ENCODE measurements at places on chromosomes 3 and 15.

- DNase-seq = no peak
These were observed 43.6 kb downstream of the DMXL2 start for GRCh38 chr15:51579012-51579411.

DNA sequence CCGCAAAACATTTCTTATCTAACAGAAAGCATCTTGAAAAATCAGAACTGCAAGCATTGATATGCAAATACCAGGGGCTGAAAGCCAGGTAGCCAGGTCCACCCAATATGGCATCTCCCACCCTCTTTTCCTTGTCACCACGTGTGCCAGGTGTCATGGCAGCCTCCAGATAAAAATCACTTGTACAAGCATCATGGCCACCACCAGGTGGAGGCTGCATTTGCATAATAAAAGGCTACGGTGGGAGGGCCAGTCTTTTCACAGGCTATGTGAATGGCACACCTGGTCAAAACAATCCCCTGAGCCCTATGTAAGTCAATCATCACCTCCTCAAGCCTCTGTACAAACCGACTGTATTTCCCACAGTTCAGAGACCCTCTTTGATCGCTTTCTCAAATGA lies 1233.1 kb upstream of the ALCAM start:
- no peak for DNase-seq

DNA sequence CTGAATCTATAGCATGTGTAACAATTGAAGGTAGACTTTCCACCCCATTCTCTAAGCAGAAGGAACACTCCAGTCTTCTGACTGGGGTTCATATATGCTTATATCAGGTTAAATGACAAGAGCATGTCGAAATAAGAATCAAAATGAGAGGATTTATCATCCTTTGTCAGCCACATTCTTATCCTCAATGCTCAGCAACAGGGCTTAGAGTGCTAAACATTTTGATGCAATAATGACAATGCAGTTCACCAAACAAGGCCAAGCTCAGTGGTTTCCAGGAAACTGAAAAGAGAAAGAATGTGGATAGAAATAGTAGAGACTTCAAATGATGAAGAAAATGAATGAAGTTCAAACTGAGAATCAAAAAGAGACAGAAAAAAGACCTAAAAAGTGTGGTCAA lies 78.0 kb downstream of the FSIP1 start:
- DNase-seq = no peak

DNA sequence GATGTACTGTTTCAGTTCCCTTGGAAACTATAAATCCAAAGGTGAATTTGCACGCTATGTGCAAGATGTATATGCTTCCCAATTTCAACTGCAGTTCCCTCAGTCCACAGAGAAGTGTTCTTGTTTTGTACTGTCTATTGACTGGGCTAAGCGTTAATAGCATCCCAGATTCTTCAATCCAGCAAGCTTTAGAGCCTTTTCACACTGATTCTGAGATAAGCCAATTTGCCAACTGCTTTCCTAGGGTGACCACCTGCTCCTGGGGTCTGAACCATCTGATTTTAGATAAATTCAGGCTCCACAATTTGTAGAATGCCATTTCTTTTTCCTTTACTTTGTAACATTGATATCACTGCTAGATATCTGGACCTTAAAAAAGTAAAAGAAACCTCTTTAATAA lies 340.1 kb downstream of the PTPRG start:
- DNase-seq = no peak

DNA sequence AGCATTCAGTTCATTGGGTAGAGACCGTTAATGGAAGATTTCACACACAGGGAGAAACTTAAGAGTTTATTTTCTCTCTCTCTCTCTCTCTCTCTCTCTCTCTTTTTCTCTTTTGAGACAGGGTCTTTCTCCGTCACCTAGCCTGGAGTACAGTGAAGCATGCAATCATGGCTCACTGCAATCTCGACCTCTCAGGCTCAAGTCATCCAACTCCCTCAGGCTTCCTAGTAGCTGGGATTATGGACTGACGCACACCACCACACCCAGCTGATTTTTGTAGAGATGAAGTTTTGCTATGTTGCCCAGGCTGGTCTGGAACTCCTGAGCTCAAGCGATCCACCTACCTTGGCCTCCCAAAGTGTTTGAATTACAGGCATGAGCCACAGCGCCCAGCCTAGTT lies 1.6 kb downstream of the WDR72 start:
- no peak for DNase-seq

DNA sequence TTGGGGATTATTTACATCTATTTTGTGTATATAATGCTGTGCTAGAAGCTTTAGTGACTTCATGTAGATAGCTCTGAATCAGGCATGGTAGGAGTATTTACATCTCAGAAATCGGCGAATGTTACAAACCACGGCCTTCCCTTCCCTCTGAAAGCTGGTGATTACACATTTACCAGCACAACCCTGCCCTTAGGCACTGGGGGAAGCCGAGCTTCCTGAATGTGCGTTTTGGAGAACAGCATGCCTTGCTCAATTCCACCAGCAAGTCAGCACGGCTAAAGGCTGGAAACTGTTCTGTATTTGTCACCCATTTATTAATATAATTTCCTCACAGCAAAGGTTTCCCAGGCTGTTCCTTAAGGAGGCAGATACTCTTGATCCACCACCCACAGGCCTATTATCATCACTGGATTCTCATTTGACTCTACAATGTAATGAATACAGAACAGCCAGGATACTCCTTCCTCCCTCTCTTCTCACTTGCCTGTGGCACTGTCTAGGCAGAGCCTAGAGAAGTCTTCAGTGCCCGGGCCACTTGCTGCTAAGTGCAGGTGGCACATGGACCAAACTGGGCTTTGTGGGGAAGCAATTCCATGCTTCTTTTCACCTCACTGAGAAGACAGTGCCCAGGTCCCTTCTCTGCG lies 55.2 kb upstream of the CACNA2D3 start:
- DNase-seq = no peak

DNA sequence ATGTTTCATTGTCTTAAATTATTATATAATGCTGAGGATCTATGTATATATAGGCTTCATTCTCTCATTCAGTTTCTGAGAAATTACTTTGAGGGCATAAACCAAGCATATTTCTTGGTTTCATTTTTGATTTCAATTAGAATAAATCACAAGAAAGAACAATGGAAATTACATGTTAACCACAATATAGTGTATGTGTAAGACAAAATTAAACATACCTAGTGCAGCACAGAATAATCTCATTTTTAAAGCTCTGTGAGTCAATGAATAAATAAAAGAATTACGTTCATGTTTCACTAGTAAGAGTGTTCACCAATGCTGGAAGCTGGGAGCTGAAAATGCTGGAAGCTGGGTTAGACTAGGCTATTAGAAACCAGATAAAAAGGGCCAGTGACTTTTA lies 72.8 kb downstream of the UBE3A start:
- no peak for DNase-seq

DNA sequence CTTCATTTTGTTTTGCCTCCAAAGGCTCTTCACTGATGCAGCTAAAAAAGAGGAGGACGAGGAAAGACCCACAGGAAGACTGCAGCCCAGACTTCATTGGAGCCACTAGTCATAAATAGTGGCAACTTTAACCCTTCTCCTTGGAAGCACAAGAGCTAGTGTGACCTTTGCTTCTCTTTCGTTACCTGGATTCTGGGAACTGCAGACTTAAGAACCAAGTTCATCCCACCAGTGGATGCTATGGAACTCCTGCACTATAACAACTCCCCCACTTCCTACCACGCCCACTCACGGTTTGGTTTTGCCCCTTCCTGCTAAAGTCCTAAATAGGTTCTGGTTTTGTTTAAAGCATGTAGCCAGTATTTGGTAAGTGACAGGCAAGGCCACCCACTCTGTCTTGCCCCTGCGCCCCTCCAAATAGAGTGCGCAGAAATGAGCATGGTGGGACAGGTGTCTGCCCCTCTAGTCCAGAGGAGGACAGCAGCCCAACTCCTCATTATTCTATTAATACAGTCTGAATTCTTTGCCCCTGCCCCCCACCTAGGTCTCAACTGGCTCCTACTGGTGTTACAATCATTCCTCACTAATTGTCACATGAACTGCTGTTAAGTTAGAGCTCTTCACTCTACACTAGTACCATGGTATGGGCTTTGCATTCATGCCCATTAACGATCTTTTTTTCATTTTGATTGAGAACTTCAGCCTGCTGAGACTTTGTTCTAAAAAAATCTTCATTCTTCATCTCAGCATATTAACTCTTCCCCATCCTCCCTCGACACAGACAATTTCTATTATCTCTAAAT lies 504.6 kb downstream of the FOXP1 start:
- no peak for DNase-seq

- DNase-seq = no peak
These were observed 167.6 kb upstream of the LINGO1 start for GRCh38 chr15:77800305-77800704.

DNA sequence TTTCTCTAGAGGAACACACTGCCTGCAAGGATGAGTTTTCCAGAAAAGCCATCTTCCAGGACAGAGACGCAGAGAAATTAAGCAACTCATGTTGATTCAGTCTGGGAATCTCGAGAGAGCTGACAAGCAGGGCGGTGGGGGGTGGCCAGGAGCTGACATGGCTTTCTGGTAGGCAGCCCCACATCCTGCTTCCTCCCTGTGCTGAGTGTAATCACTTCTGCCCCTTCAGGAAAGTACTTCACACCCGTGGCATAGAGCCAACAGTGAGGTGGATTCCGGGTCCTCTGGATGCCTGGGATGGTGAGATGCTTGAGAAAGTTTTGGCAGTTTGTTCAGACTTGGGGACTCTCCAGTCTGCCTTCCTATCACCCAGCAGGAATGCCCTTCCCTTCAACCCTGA lies 221.1 kb downstream of the SLCO3A1 start:
- no peak for DNase-seq

DNA sequence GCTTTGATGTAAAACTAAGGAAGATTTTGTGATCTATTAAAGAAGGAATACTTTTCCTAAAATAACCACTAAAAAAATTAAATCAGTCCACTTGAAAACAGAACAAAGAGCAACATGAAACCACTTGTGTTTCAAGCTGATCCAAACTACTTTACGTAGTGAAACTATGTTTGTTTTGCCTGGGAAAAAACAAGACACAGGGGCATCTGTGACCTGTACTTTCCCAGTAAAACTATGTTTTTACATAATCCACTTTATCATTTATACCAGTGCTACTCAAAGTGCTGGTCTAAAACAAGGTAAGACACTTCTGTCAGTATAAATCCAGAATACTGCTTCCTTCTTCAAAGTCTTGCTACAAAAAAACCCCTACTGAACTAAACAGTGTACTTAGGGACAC lies 56.7 kb downstream of the SPG11 start:
- no peak for DNase-seq

DNA sequence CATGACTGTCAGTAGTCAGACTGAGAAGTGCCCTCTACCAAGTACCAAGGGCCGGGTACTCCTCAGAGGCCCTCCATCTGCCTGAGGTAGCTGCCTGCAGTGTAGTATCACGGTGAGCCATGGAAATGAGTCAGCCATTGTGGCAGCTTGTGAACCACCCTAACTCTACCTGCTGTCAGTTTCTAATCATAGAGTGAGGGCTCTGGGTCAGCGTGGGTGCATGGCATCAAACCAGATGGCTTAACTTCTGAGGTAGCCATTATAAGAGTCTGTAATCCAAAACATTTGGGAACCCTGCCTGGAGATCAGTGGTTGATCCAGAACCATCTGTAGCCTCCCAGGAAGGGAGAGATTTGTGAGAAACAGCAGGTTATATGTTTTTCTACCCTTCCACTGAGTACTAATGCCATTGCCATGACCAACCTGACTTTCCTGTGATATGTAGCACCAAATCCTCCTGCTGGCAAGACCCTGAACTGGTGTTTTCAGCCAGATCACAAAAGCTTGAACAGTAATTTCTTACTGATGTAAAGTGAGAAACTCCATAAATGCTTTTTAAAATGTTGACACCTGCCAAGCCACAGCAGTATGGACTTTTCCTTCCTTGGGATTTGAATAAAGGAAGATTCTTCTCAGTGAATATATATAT lies 38.9 kb downstream of the ABHD2 start:
- no peak for DNase-seq

DNA sequence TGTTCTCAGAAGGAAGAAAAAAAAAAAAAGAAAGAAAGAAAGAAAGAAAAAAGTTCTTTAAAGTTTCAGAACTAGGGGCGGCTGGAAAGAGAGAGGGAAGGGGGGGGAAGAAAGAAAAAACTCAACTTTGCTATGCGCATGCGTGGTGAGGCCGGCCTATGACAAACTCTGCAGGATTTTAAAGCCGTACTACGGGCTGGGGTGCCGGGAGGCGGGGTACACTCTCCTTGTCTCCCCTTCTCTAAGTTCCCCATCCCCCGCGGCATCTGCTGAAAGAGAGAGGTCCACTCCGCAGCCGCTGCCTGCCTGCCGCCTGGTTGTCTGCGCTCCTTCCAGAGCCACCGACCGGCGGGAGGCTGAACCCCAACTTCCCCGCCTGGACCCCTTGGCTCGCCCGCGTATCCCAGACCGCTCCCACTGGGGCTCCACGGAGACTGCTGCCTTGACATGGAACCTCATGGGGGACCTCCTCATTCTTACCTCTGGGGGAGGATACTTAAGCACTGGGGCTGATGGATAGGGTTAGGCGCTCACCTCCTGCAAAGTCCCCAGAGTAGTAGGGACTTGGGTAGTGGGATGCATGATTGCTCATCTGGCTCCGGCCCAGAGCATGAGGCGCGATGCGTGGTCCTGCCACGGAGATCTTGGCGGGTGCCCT lies 1.4 kb upstream of the WNT5A start:
- DNase-seq = no peak

DNA sequence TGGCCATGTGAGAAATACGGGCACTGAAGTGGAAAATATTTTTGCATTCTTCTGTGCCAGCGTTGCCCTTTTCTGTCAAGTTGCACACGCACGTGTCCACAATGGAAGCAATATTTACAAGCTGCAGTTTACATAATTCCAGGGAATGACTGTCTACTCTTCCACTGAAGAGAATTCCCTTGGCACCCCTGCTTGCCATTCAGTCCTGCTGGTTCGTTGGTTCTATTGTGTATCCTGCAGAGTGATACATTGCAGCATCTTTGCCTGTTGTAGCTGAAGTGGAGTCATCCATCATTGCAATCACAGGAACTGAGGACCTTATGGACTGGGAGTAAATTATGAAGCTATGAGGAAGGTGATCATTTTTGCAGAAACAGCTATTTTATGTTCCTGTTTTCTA lies 759.4 kb downstream of the ROBO2 start:
- no peak for DNase-seq

DNA sequence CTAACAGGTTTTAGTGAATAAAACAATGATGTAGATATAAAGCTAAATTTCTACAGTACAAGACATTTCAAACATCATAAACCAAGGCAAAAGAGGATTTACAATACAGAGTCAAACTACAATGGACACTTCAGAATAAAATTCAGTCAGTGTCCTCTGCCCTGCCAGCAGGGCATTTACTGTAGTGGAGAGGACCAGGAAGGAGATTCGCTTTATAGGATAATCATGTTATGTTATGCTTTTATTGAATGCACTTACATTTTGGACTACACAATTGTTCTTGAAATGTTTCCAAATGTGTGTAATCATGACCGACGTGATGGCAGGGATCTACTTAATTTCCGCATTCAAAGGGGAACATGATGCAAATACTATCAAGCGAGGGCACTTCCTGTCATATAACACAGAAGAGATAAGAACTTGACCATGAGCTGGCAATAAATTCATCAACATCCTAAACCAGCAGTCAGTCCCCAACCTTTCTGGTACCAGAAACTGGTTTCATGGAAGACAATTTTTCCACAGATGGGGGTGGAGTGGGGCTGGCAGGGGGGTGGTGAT lies 925.6 kb downstream of the FHIT start:
- DNase-seq = no peak

- DNase-seq = no peak
These were observed 70.1 kb downstream of the CSNK1G1 start for GRCh38 chr15:64285871-64286270.

- no peak for DNase-seq
These were observed 654.9 kb upstream of the GBE1 start for GRCh38 chr3:82416349-82416748.
